ENCODE measurements at places on chromosomes 3 and 15.

- no peak for DNase-seq
These were observed 79.2 kb downstream of the PLSCR2 start for GRCh38 chr3:146390006-146390772.

- no peak for DNase-seq
These were observed 26.4 kb upstream of the P4HTM start for GRCh38 chr3:48963591-48963990.

- DNase-seq: peak; percentile 81
These were observed at the start of gene TRPM7 for GRCh38 chr15:50686469-50687301. Gene TRPM7 (minus strand): TSS chr15:50686797. CDS start chr15:50686533, 264 bp downstream.

DNA sequence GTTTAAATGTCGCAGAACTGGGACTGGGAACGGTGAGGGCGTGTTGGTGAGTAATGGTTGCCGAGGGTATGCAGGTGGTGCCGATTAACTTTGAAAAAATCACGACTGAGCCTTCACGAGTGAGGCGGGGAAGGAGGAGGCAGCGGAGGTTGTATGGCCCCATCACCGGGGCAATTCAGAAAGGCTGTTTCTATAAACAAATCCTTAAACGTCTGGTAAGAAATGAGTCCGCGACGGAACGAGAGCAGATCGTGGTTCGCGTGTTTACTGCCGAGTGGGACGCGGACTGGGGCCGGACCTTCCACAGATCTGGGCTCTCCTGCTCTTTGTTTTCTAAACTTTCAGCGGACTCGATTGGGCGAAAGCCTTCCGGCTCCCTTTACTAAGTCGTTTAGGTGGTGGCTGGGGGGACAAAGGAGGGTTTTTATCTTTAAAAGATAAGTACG is 2.7 kb downstream of the IGF1R start:
- peak; percentile 49 for DNase-seq

- DNase-seq: no peak
These were observed 22.1 kb downstream of the ARNT2 start for GRCh38 chr15:80426316-80426715.

DNA sequence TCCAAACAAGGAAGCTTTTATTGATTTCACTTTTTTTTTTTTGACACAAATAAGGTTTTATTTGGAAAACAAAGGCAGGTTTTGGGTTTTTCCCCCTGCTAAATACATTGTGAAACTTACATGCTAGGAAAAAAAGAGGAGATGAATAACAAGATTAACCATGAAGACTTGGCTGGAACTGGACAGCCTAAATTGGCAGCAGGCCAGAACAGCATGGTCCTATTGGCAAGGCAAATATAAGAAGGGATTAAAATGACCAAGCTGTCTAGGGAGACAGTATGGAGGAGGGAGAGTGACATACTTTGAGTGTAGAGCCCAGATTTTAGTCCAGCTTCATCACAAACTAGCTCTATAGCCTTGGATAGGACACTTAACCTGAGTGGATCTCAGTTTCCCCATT is 63.9 kb upstream of the BBX start:
- no peak for DNase-seq

DNA sequence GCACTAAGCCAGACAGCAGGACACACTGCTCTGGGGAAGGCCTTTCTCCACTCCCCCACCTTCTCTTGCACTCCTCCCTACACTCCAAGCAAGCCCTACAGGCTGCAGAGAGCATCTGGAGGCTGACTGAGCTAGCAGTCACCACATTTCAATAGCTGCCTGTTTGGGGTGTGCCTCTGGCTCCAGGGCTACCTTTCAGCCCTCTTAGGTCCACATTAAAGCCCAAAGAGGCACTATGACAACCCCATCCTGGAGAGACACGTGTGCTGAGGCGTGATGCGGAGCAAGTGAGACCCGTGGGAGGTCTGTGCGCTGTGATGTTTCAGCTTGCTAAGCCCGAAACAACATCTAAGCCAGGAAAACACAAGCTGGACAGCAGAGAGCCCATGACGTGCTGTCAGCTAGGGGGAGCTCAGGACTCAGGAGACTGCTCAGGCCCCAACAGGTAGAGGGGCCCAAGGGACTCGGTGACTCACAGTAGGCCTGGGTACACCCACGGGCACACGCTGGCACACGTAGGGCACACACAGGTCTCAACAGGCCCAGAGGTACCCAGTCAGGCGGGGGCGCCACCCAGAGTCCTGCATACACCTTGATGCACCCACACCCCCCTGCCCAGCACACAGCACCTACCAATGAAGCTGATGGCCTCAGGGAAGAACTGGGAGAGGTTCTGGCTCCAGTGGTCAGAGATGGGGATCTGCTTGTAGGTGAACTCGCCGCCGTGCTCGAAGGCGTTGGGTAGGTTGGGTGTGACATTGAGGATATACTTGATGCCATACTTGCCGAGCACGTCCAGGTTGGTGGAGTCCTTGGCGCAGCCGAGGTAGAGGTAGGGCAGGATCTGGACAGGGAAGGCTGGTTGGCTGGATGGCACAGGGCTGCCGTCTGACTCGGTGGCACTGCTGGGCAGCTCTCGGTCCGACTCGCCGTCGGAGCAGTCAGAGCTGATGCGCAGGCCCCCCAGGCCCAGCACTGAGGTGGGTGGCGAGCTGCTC is 2.8 kb downstream of the DUSP7 start:
- DNase-seq: peak; percentile 29

DNA sequence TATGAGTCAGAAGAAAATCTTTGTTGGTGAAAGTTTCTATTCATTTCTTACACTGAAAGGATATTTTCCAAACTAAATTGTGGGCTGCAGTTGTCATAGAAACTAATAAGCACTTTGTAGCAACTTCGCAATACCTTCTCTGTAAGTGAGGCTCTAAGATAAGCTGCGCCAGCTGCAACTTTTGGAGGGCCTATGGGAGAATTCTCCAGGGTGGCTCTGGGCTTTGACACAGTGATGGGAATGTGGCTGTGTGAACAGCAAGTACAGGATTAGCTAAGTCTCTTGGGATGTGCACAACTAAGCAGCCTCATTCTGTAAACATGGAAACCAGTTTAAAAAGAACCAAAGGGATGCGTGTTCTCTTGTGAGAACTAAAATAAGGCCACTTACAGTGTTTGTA is 124.6 kb upstream of the SGO1 start:
- DNase-seq: no peak

- DNase-seq: no peak
These were observed 519 bp downstream of the LYSMD2 start for GRCh38 chr15:51736751-51737521.

DNA sequence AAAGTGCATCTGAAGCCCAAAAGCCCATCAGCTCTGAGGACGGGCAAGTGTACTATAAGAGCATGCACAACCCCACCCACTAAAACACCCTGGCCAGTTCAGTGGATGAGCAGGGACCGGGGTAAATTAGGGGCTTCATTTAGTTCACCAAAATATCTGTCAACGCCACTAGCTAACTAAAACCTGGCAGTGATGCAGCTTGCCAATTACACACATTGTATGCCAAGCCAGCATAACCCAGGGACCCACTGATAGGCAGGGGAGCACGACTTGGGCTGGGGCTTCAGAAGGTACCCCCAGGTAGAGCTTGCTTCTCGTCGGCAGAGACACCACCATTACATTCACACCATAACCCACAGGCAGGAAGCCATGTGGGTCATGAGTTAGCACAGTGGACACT is 47.0 kb downstream of the PTPN23 start:
- DNase-seq: no peak

DNA sequence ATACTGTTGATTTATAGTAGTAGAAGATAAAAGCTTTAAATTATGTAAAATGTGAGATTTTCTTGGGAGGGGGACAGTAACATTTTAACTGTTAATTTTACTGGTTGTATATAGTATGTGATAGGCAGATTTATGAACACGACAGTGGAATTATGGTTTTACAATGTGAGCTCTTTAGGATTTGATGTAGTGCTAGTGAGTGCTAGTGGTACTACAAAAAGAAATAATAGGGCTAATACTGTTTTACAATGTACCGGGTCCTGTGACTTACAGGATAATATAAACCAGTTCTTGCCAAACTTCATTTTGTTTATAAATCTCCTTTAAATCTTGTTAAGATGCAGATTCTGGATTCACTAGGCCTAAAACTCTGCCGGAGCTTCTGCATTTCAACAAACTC is 165.7 kb downstream of the TCF12 start:
- DNase-seq: peak; percentile 32

GRCh38 chr3:52175416-52176179 is 21.4 kb upstream of the POC1A start:
- DNase-seq: no peak

DNA sequence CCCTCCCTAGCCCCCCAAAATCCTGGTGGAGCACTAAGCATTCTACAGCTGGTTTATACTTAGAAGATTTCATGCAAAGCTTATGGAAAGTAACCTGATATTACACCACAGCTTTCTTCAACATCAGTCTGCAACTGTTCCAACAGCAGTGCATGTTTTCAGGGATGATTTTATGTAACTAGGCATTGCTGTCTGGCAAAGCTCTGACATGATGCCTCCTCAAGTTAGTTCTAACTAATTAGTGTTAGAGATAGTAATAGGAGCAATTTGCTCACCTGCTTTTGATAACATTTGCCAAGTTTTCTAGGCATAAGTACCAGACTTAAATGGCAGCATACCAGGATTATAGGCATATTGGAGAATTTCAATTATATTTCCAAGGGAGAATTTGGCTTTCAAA is 330.3 kb upstream of the SGO1 start:
- DNase-seq: no peak

- DNase-seq: no peak
These were observed 42.4 kb upstream of the CMTM8 start for GRCh38 chr3:32195995-32196540.

DNA sequence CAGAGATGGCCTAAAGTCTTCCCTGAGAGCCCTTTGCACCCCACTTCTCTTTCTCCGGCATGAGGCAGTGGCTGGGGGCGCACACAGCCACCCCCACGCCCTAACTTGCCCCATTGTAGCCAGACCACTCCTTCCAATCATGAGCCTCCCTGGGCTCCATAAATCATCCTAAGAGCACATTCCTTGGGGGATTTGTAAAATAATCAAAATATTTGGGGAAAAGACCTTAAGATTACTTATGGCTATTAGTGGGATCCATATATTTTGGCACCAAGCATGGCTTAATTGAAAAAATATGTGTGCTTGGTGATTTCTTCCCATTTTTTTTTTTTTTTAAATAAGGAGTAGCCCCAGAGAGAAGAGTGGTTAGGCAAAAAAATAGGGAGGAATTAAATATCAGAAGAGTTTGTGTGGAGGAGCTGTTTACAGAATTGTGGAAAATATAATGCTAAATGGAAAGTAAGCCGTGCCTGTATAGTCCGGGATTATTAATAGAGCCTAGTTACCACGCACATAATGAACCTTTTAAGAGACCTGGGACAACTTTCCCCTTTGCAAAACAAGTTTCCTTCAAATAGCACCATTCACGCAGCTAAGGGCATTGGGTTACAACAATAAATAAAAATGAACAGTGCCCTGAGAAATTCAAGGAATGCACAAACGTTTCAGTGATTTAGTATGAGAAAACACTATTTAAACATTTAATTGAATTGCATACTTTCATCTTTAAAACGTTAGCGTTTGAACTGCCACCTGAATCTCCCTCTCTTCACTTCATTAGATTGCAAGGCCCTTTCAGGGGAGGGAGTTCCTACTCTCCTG is 46.1 kb downstream of the SMAD6 start:
- peak; percentile 85 for DNase-seq

GRCh38 chr3:171649911-171650592 is 160.2 kb downstream of the PLD1 start:
- DNase-seq: no peak

DNA sequence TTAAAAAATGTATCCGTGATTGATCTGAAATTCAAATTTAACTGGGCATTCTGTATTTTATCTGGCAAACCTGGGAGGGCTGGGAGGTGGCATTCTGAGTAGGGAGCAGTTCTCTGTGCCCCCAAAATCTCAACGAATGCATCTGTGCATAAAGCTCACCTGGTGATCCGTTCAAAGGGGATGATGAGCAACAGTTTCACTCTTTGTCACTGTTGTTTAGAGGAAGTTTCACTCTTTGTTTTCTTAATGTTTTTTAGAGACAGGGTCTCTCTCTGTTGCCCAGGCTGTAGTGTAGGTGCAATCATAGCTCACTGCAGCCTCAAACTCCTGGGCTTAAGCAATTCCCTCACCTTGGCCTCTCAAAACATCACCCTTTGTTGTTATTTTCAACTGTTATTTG is 186.7 kb downstream of the SSR3 start:
- no peak for DNase-seq

DNA sequence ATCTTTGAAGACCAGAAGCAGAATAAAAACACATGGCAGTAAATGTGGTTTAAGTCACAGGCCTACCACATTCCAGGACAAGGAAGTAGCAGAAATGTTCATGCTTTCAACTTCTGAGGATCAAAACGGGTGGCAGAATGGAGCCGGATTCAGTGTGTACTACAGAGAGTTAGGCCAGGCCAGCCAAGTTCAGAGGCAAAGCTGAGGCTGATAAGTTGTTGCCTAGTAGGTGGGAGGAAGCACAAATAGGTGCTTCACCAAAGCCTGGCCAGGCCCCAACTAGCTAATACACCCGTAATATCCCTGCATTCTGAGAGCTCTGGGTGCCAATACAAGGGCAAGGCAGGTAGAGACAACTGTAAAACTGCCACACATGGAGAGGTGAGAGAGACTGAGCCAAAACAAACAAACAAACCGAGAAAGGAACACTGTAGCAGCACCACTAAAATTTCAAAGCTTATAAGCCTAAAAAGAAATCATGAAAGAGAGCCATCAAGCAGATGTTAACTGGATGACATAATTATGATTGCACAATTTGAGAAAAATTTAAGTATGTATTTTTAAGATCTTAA is 156.4 kb upstream of the CBLB start:
- DNase-seq: peak; percentile 23

- DNase-seq: peak; percentile 84
These were observed 40.8 kb downstream of the NUP210 start for GRCh38 chr3:13379201-13379830.

DNA sequence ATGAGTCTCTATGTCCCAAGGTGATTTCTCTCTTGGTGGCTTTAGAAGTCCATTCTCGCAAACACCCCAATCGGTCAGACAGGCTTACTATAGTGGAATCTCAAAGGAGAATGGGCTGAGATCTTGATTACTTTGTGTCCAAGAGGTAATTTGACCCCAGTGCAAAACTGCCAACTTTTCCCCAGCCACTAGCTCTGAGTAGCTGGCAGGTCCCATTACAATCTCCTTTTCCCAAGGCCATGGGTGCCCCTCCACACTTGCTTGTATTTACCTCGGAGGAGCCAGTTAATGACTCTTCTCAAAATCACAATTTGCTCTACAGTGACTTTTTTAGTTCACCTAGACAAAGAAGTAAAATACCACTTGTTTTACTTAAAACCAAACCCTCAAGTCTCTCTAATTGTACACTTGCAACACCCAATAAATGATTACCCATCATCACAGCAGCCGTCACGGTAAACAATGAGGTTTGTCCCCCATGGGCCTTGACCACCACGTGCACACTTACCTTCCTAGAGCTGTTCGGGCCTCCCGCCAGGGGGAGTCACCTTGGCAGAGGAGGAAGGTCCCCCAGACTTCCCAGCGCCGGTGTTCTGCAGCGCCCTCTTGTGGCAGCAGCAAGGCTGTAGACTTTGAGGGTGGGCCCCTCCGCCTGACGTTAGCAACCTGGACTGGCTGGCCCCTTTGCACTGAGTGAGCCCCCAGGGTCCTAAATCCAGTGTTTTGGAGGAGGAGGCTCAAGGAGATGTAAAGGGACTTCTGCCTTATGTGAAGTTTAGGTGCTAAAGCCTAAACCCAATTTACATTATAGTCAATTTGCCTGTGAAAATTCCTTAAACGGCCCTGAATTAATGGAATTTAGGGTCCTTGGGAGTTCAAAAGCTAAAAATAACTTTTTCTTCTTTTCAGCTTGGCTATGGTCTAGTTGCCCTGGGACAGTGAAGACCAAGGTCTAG is 18.7 kb upstream of the HDAC11 start:
- DNase-seq: peak; percentile 36

GRCh38 chr3:188779281-188779980 is 392.3 kb upstream of the TPRG1 start:
- DNase-seq: peak; percentile 18

Data from IMR-90 (cell line).